ENCODE measurements at places on chromosomes 1 and 21. TPM values are rescaled to one million over a fixed set of nuclear protein-coding genes. Genes with fewer than 3 reads are reported as not detected.

Gene CATSPER4
- not detected for polyA plus RNA-seq

Gene TLR5
- polyA plus RNA-seq = not detected

Gene ICOSLG
- 1.3 TPM for polyA plus RNA-seq

- no peak for DNase-seq
Observed at GRCh38 chr21:38688068-38688467, 117.7 kb upstream of the ETS2 start.

Gene MLLT11
- 0.14 TPM for polyA plus RNA-seq

Measured in HepG2 (cell line).